ENCODE measurements at places on chromosomes 3 and 15. TPM values are rescaled to one million over a fixed set of nuclear protein-coding genes. Genes with fewer than 3 reads are reported as not detected.

CHRD gene
- not detected for total RNA-seq

IL12A gene
- 14.2 TPM for total RNA-seq

GOLGA8T gene
- total RNA-seq, result not detected

CDHR4 gene
- total RNA-seq, result 0.26 TPM

BFSP2 gene
- 0.27 TPM for total RNA-seq

SLC9C1 gene
- 0.04 TPM for total RNA-seq

TP63 gene
- not detected for total RNA-seq

ERICH6 gene
- not detected for total RNA-seq

RBP2 gene
- total RNA-seq, result not detected

RYR3 gene
- total RNA-seq, result not detected

THSD4 gene
- total RNA-seq, result 33.2 TPM

KNG1 gene
- not detected for total RNA-seq

CD86 gene
- total RNA-seq, result not detected

FAM107A gene
- not detected for total RNA-seq

SKOR1 gene
- 1.1 TPM for total RNA-seq

NCEH1 gene
- 4.3 TPM for total RNA-seq

DAPK2 gene
- 3.3 TPM for total RNA-seq

DAZL gene
- not detected for total RNA-seq

PTX3 gene
- 20.6 TPM for total RNA-seq

CLDN1 gene
- 2.2 TPM for total RNA-seq

SHC4 gene
- 10.2 TPM for total RNA-seq

PRR20G gene
- total RNA-seq, result not detected

MAP6D1 gene
- total RNA-seq, result 1.0 TPM

CYP1A2 gene
- not detected for total RNA-seq

GLDN gene
- 1.1 TPM for total RNA-seq

C2CD4A gene
- not detected for total RNA-seq

KLHL6 gene
- total RNA-seq, result not detected

SMCO1 gene
- not detected for total RNA-seq

LHFPL4 gene
- total RNA-seq, result not detected

AGBL1 gene
- total RNA-seq, result not detected

SNTN gene
- total RNA-seq, result not detected

MCTP2 gene
- total RNA-seq, result 5.8 TPM

FBXO40 gene
- not detected for total RNA-seq

CCR9 gene
- total RNA-seq, result not detected

CACNA1D gene
- 4.3 TPM for total RNA-seq

PSMA4 gene
- total RNA-seq, result 183 TPM

IQCB1 gene
- total RNA-seq, result 33.5 TPM

DUOXA2 gene
- not detected for total RNA-seq
